ENCODE measurements at places on chromosomes 1 and 21.
A peak's percentile ranks its signal among the peaks of the same experiment; 100 is the strongest.

- H3K27me3 ChIP-seq = peaks cover 60% of the 10 kb centered on the region
- no peak overlapping the region for H3K4me3 ChIP-seq
- DNase-seq = no peak
Measured at GRCh38 chr1:143691400-143691891, 280.3 kb downstream of the FAM72C start.

- H3K4me3 ChIP-seq = no peak overlapping the region
- H3K36me3 ChIP-seq = peaks cover 7% of the 10 kb centered on the region
- H3K27me3 ChIP-seq = no peaks in the 10 kb centered on the region
- no peak for DNase-seq
- H3K4me1 ChIP-seq = peaks cover 12% of the 10 kb centered on the region
Measured at GRCh38 chr1:8883491-8883890, 5.0 kb upstream of the ENO1 start.

- no peak overlapping the region for H3K27ac ChIP-seq
- no peaks in the 10 kb centered on the region for H3K27me3 ChIP-seq
- peaks cover 76% of the 10 kb centered on the region for H3K4me1 ChIP-seq
- H3K4me3 ChIP-seq = no peak overlapping the region
- H3K36me3 ChIP-seq = peaks cover 28% of the 10 kb centered on the region
Measured at GRCh38 chr1:31036749-31037500, 28.6 kb downstream of the PUM1 start.

DNA sequence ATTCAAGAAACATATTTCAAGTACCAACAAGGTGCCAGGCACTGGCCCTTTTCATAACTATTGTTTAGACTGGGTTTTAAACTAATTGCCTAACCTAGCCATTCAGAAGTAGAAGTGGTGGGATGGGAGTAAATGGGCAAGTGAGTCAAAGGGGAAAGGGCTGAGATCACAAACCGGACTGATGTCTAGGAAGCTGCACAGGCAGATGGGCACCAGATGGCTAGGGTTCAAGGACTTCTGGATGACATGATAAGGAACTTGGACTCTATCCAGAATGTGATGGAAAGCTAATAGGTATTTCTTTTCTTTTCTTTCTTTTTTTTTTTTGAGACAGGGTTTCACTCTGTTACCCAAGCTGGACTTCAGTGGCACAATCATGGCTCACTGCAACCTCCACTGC lies 46.6 kb downstream of the LYST start:
- no peak overlapping the region for H3K4me3 ChIP-seq
- H3K27ac ChIP-seq = no peak overlapping the region
- peaks cover 3% of the 10 kb centered on the region for H3K36me3 ChIP-seq
- H3K27me3 ChIP-seq = no peaks in the 10 kb centered on the region
- H3K4me1 ChIP-seq = no peaks in the 10 kb centered on the region
- no peak for DNase-seq

GRCh38 chr1:100774370-100774769 lies 54.8 kb downstream of the VCAM1 start:
- H3K27ac ChIP-seq = no peak overlapping the region
- no peaks in the 10 kb centered on the region for H3K36me3 ChIP-seq
- DNase-seq = no peak
- no peaks in the 10 kb centered on the region for H3K4me1 ChIP-seq
- H3K27me3 ChIP-seq = peaks cover 4% of the 10 kb centered on the region
- no peak overlapping the region for H3K4me3 ChIP-seq

DNA sequence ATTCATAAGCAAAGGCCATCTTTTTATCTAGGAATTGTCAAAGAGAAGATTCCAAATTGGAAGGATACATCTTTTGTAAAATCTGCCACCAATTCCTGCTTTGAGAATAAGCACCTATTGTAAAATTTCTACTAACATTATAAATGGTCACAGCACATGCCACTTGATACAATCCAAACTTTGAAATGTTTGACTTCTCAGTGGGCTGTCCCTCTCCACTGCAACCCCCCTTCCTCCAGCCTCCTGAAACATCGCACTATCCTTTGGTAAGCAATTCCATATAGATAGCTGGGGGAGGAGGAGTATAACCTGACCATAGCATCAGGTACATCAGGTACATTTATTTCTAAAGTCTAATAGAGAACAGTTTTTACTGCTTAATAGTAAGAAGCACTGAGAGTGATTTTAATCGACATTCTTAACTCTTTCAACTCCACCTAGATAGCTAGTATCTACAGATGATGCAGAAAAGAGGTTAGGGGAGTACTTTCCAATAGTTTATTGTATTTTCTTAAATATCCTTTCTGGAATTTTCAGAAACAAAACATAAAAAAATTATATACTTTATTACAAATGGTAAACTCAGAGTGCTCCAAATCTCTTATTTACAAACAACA lies 2.9 kb downstream of the JUN start:
- H3K4me3 ChIP-seq = peak overlapping the region; percentile 25
- DNase-seq = no peak
- peaks cover 18% of the 10 kb centered on the region for H3K36me3 ChIP-seq
- H3K27me3 ChIP-seq = peaks cover 8% of the 10 kb centered on the region

- H3K4me3 ChIP-seq = no peak overlapping the region
- H3K4me1 ChIP-seq = peaks cover 58% of the 10 kb centered on the region
- H3K27me3 ChIP-seq = no peaks in the 10 kb centered on the region
- no peak overlapping the region for H3K27ac ChIP-seq
- peaks cover under 1% of the 10 kb centered on the region for H3K36me3 ChIP-seq
Measured at GRCh38 chr1:8629241-8630091, 188.0 kb downstream of the RERE start.

- H3K4me3 ChIP-seq = no peak overlapping the region
- no peaks in the 10 kb centered on the region for H3K4me1 ChIP-seq
- DNase-seq = no peak
- H3K27me3 ChIP-seq = no peaks in the 10 kb centered on the region
Measured at GRCh38 chr1:3590951-3591865, 20.1 kb downstream of the MEGF6 start.

- H3K4me1 ChIP-seq = no peaks in the 10 kb centered on the region
- H3K36me3 ChIP-seq = peaks cover 1% of the 10 kb centered on the region
- H3K27me3 ChIP-seq = no peaks in the 10 kb centered on the region
- DNase-seq = no peak
Measured at GRCh38 chr21:29557931-29558725, 259.4 kb downstream of the BACH1 start.

DNA sequence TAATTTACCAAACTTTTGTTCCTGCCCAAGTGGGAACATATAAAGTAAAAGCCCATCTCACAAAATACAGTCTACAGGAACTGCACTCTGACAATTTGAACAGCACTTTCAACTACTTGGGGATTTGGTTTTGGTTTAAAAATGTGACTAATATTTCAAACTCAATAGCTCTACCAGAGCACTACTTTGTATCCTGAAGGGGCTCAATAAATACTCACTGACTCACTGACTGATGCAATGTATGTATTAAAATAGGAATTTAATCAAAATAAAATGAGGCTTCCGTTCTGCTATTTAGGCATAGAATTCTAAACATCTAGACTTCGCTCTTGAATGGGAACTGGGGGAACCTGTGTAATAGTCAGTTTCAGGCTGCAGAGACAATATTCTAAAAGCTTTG lies 21.9 kb downstream of the EFCAB14 start:
- H3K27ac ChIP-seq = no peak overlapping the region
- H3K4me1 ChIP-seq = peaks cover 6% of the 10 kb centered on the region
- H3K36me3 ChIP-seq = peaks cover 23% of the 10 kb centered on the region
- H3K4me3 ChIP-seq = no peak overlapping the region
- H3K27me3 ChIP-seq = no peaks in the 10 kb centered on the region
- no peak for DNase-seq

DNA sequence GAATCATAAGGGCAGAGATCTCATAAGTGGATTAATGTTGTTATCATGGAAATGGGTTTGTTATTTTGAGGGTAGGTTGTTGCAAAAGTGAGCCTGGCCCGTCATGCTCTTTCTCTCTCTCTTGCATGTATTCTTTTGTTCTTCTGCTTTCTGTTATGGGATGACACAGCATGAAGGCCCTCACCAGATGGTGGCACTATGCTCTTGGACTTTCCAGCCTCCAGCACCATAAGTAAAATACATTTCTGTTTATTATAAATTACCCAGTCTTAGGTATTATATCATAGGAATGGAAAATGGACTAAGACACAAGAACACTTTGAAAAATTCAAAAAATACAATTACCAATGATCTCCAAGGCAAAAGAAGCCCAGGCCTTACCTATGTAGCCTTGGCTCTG lies 676.1 kb downstream of the PTPRU start:
- peak; percentile 22 for DNase-seq
- no peak overlapping the region for H3K27ac ChIP-seq
- no peaks in the 10 kb centered on the region for H3K4me1 ChIP-seq
- peaks cover 14% of the 10 kb centered on the region for H3K27me3 ChIP-seq

DNA sequence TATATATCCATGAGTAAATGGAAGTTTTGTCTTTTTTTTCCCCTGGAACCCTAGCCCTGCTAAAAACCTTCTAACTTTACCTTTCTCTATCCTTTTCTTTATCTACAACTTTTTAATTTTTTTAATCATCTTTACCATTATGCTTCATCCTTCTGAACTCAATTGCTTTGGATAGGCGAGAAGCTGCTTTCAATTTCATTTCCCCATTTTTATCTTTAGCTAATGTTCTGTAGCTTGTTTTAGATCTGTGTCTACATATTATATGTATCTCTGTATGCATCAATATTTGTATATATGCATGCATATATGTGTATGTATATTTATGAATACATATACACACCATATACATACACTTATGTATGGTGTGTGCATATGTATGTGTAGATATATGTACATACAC lies 57.4 kb downstream of the PTPRC start:
- H3K27ac ChIP-seq = peak overlapping the region; percentile 74
- H3K4me3 ChIP-seq = no peak overlapping the region
- peaks cover 69% of the 10 kb centered on the region for H3K36me3 ChIP-seq
- no peak for DNase-seq
- peaks cover 80% of the 10 kb centered on the region for H3K4me1 ChIP-seq

- peaks cover 2% of the 10 kb centered on the region for H3K27me3 ChIP-seq
- H3K4me1 ChIP-seq = no peaks in the 10 kb centered on the region
- no peak overlapping the region for H3K4me3 ChIP-seq
- no peaks in the 10 kb centered on the region for H3K36me3 ChIP-seq
- no peak for DNase-seq
Measured at GRCh38 chr1:236342403-236343245, 51.5 kb upstream of the EDARADD start.

DNA sequence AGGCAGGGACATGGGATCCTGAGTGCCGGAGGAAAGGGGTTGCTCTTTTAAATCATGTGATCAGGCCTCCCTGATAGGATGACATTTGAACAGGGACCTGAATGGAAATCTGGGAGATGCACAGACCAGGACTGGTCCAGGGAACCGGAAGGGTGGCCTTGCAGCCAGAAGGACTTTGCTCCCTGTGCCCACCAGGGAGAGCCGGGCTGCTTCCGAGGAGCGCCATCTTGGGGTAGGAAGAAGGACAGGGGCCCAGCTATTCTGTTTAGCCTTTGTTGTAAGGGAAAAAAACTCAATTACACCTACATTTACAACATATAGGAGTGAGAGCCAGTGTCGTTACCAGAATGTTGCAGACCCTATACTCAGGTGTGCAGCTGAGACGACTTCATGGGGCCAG lies 5.5 kb downstream of the KLHDC7A start:
- peaks cover 7% of the 10 kb centered on the region for H3K27me3 ChIP-seq
- no peaks in the 10 kb centered on the region for H3K4me1 ChIP-seq
- DNase-seq = no peak
- H3K27ac ChIP-seq = no peak overlapping the region
- no peaks in the 10 kb centered on the region for H3K36me3 ChIP-seq

GRCh38 chr1:152457071-152457470 lies 43.0 kb upstream of the CRNN start:
- H3K27ac ChIP-seq = no peak overlapping the region
- no peak overlapping the region for H3K4me3 ChIP-seq
- DNase-seq = no peak
- H3K4me1 ChIP-seq = peaks cover 31% of the 10 kb centered on the region
- H3K36me3 ChIP-seq = no peaks in the 10 kb centered on the region

- H3K4me1 ChIP-seq = no peaks in the 10 kb centered on the region
- peak; percentile 53 for DNase-seq
- H3K36me3 ChIP-seq = no peaks in the 10 kb centered on the region
- H3K4me3 ChIP-seq = no peak overlapping the region
- no peak overlapping the region for H3K27ac ChIP-seq
- H3K27me3 ChIP-seq = peaks cover 9% of the 10 kb centered on the region
Measured at GRCh38 chr21:40386294-40386911, 460.6 kb downstream of the DSCAM start.

- H3K4me1 ChIP-seq = peaks cover 62% of the 10 kb centered on the region
- H3K36me3 ChIP-seq = peaks cover 31% of the 10 kb centered on the region
- DNase-seq = no peak
- no peak overlapping the region for H3K27ac ChIP-seq
- no peaks in the 10 kb centered on the region for H3K27me3 ChIP-seq
Measured at GRCh38 chr1:6034750-6035096, 11.0 kb upstream of the KCNAB2 start.

DNA sequence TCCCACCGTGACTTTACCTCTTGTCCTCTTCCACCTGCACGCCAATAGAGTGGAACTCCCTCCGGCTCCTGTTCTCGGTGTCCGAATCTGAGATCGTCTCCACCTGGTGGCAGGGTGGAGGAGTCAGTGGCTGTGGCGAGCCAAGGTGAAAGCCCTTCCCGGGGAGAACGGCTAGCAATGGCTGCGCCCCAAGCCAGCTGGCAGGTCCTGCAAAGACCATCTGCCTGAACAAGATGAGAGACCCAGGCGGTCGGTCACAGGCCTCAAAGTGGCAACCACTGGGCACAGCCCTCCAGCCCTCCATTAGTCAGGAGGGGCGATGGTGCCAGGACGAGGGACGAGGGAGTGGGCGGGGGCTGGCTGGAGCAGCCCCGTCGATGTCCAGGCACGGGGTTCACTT lies 25.4 kb upstream of the SMIM12 start:
- H3K4me1 ChIP-seq = peaks cover 5% of the 10 kb centered on the region
- DNase-seq = no peak
- H3K36me3 ChIP-seq = no peaks in the 10 kb centered on the region
- no peak overlapping the region for H3K27ac ChIP-seq

DNA sequence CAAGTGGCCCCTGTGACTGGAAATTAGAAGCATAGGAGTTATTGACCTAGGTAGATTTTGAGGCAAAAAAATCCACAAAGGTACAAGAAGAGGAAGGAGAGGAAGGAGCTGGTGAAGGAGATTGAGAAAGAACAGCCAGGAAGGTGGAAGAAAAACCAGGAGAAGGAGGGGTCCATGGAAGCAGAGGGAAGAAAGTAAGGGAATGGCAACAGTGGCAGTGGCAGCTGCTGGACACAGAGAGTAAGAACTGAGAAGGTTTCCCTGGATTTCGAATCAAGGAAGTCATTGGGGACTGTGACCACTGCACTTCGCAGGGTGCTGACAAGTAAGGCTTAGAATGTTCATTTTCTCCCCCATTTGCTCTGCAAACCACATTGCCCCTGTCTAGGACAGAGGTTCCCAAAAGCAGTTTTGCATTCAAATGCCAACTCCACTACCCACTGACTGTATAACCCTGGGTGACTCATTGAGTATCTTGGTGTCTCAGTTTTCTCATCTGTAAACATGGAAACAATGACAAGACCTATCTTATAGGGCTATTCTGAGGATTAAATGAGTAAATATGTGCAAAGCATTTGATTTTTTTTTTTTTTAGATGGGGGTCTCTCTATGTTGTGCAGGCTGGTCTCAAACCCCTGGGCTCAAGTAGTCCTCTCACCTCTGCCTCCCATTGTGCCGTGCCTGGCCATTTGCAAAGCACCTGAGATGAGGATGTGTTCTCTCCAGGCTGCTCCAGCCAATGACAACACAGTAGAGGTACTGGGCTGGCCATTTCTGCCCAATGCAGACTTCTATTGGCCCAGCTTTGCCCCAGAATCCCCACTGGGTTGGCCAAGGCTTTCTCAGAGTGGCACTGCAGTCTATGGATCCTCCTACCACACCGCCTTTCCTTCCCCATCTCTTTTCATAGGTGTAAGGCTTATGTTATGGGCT lies 9.3 kb upstream of the CAPN2 start:
- peaks cover 33% of the 10 kb centered on the region for H3K4me1 ChIP-seq
- no peak overlapping the region for H3K27ac ChIP-seq
- H3K4me3 ChIP-seq = no peak overlapping the region
- H3K27me3 ChIP-seq = no peaks in the 10 kb centered on the region
- no peaks in the 10 kb centered on the region for H3K36me3 ChIP-seq
